AG20443 (cell line): ENCODE measurements at places on chromosomes 11 and 22.

GRCh38 chr11:117572129-117572528 is 224.9 kb downstream of the DSCAML1 start:
- no peak for DNase-seq

DNA sequence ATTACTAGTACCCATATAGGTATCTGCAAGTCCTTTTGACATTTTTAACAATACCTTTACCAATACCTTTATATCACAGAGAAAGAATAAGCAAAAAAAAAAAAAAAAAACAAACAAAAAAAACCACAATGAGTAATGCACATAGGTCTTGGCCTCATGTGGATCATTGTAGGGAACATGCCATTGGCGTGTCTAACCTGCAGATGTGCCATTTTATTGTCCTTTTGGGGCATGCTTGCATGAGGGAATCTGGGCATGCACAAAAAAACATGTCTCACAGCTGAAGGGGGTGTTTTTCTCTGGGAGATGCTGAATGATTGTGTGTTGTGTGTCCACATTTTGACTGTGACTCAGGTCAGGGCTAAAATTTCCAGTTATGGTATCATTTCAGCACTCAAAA is 361.6 kb downstream of the GUCY1A2 start:
- DNase-seq, result no peak

DNA sequence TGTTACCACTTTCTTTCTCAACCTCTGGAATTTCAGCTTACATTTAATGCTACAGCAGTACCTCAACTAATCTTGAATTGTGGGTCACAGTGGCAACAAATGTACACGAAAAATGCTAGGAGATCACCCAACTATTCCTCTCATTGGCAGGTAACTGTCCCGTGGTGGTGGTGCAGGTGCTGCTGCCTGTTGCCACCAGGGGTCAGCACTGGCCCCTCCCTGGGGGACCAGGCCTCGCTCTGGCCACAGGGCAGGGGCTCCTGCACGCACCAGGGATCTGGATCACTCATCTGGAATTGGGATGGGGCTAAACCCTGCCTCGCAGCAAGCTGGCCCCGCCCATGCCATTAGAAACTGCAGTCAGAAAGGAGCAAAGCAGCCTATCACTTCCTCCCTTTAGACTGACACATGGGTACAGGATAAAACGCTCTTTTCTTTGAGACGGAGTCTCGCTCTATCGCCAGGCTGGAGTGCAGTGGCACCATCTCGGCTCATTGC is 6.9 kb upstream of the POLDIP3 start:
- DNase-seq, result peak; percentile 93

DNA sequence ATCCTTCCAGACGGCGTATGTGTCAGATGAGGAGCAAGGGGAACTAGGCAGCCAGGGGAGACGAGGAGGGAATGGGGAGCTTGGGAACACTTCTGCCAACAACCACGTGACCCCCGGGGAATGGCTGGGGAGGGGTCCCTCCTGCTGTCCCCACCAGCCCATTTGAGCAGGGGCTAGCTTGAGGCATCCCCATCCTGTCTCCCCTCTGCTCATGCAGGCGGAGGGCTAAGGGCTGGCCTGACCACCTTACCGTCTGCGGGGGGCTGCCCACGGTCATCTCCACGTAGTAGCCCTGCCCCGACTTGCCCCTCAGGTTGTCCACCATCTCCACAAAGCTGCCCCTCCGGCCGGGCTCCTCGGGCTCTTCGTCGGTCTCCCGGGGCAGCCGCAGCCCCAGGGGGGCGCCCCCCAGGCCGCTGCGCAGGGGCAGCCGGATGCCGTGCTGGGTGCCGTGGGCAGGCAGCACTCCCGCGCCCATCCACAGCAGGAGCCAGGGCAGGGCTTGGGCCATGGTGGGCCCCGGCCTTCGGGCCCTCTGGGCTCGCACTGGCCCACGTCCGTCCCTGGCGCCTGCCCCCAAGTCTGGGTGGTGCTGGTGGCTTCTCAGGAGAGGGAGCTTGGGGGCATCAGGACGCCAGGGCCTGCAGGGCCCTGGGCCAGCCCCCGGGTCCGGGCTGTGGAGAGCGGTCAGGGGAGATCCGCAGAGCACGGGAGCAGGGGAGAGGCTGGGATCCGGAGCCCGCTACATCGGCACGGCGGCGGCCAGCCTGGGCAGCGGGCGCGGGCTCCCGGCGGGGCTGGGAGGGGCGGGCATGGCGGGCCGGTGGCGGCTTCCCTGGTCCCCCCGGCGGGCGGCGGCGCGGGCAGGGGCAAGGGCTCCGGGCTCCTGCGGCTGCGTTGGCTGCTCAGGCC is 515 bp downstream of the BACE1 start:
- DNase-seq, result peak; percentile 51

- DNase-seq, result peak; percentile 82
Measured at GRCh38 chr11:29159552-29160465, 857.0 kb downstream of the KCNA4 start.

GRCh38 chr22:36144886-36145541 is 15.5 kb downstream of the APOL3 start:
- peak; percentile 73 for DNase-seq

- no peak for DNase-seq
Measured at GRCh38 chr11:11346303-11346702, 6.7 kb downstream of the CSNK2A3 start.

DNA sequence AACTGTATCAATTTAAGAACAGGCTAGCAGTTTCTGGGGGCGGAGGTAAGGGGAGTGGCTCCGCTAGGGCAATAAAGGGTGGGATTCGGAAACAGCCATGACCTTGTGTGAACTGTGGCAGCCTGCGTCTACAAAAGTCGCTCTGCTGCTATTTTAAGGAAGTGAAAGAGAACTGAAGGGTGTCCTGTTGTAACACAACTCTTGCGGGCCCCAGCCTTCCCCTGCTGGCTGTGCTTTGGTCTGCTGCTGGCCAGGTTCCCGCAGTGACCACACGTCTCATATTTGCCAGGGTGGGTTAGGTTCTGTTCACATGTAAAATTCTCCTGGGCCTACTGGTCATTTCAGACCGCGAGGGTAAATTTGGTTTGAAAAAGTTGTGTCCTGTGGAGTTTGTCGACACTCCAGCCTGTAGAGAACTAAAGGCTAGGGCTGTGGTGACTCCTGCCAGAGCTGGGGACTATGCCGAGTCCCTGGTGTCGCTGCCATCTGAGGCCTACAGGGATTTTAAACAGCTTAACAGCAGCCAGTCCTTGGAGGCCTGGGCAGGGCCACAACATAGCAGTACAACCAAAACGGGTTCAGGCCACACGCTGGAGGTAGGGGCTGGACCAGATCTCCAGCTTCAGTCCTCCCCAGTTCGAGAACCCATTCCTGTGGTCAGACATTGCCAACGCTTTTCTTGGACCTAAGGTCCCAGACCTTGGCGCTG is 1.1 kb upstream of the PPFIBP2 start:
- DNase-seq, result peak; percentile 86

DNA sequence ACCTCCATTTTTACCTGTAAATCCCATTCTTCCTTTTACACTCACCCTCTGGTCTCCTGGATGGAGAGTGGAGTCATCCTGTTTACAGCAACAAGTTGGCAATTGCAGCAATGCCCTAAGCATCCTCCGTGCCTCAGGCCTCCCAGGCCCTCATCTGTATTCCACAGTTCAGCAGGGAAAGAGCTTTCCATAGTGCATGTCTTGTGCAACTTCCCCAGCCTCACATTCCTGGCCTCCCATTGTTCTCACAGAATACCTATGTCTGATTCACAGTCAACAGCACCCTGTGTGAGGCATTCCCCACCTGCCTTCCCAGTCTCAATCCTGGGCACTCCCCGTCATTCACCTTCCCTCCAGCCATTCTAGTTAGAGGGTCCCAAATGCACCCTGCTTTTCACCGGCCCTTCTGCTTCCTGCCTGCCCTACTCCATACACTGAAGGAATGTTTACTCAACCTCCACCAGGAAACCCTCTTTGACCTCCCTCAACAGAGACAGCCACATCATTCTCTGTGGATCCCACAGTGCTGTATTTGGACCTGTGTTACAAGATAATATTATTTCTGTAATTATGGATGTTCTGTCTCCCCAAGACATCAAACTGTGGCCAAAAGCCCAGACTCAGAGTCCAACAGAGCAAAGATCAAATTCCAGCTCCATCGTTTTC is 405.7 kb downstream of the BUD13 start:
- no peak for DNase-seq

- DNase-seq, result peak; percentile 63
Measured at GRCh38 chr22:46881373-46882118, 119.1 kb downstream of the TBC1D22A start.

- DNase-seq, result no peak
Measured at GRCh38 chr22:43743131-43743530, 69.0 kb downstream of the EFCAB6 start.

DNA sequence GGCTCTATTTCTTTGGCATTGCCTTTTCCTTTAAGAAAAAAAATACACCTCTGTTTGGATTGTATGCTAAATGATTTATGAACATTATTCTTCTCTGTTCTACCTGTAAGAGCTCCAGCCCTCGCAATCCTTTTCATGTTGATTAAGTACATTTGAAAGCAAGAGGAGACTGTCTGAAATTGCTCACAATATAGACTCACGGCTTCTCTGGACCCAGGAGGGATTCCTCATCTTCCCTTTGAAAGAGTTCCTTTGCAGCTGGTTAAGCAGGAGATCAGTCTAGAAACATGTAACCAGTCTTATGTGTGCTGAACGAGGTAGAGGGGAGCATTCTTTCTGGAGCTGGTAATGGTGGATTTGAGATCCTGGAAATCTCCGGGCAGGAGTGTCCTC is 47.4 kb downstream of the PKNOX2 start:
- no peak for DNase-seq

DNA sequence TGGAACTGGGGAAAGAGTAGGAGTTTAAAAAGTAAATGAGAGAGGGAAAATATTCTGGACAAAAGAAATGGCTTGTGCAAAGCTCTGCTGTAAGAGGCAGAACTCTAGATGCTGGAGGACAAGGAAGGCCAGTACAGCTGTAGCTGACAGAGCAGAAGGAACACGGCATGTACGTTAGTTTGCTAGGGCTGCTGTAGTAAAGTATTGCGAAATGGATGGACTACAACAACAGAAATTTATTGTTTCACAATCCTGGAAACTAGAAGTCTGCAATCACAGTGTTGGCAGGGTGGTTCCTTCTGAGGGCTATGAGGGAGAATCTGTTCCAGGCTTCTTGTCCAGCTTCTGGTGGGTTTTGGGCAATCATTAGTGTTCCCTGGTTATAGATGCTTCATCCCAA is 454.4 kb downstream of the NTM start:
- DNase-seq, result peak; percentile 61

DNA sequence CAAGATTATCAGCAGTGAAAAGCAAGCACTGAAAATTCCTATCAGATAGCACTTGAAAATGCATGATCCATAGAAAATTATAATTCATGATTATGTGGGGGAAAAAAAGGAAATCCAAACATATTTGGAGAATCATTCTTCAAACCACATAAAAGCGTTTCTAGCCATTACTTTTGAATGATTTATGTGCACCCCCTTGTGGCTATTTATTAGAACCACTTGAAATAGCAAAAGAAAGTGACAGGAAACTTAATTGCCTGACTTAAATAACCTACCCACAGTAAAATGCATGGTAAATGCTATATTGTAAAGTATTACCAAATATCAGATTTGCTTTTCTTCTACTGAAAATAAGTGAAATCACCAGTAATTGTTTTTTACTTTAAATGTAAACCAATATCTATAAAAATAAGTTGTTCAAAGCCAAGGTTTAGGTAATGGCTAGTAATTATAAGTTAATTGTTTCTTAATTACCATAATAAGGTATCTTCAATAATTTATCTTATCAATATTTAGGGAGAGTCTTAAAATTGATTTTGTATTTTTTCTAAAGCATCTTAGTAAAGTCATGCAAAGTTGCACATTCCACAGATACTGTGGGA is 168.5 kb downstream of the ARHGAP42 start:
- peak; percentile 21 for DNase-seq

GRCh38 chr11:111301842-111302118 is 3.4 kb downstream of the POU2AF3 start:
- DNase-seq, result no peak

- DNase-seq, result peak; percentile 89
Measured at GRCh38 chr11:130448416-130449309, at the start of gene ADAMTS15. TSS of gene ADAMTS15 (plus strand) at chr11:130448645. CDS start at chr11:130448974, 329 bp downstream.

- DNase-seq, result no peak
Measured at GRCh38 chr11:11589437-11589836, 32.4 kb downstream of the GALNT18 start.

- DNase-seq, result no peak
Measured at GRCh38 chr11:102318469-102318868, 1.2 kb downstream of the BIRC3 start.

DNA sequence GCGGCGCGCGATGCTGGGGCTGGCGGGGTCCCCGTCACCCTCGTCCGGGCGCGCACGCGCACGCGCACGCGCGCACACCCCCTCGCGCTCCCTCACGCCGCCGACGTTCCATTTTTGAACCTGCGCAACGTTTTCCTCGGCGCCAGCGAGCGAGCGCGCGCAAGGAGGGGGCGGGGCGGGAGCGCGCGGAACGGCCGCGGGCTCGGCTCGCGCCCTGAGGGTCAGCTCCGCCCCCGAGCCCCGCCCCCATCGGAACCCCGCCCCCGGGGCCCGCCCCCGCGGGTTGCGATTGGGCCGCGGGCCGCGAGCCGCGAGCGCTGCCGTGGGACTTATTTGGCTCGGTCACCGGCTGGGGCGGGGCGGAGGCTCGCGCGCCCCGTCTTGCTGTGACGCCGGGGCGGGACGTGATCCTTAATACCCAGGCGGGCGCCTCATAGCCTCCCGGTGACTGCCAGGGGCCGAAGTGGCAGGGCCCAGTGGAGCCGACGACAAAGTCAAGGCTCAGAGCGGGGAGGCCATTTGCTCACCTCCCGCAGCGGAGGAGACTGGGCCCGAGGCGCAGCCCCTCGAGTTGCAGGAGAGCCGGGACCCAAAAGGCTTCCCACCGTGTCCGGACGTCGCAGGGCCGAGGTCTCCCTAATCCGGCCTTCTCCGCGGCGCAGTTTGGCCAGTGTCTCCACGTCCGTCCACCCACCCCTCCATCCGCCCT is at the start of gene CBX7:
CBX7 (minus strand) TSS at position 170 of the 709 bp plus-strand sequence. CDS start 236 bp downstream, outside the sequence.
- peak; percentile 99 for DNase-seq

GRCh38 chr11:113697756-113698407 is 8.2 kb downstream of the TMPRSS5 start:
- DNase-seq, result no peak

GRCh38 chr22:37267661-37268413 is 14.5 kb upstream of the CYTH4 start:
- DNase-seq, result no peak

DNA sequence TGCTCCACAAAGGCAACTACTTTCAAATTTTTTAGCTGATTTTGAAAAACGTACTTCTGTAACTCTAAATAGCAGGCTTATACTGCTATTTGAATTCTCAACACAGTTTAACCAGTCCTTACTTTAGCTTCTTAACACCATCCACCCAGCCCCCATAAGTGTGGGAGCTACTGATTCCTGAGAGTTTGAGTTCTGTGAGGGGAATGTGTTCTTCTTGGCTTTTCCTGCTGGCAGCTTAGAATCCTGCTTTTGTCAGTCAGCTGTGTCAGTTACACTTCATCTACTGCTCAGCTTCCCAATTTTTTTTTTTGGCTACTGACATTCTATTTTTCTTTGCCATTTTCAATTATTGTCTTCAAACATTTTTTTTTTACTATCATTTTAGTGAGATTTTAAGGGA is 440.4 kb downstream of the INSC start:
- no peak for DNase-seq
